Choroid plexus epithelial cell (primary cell): ENCODE measurements at places on chromosomes 12 and 14.
A peak's percentile ranks its signal among the peaks of the same experiment; 100 is the strongest.

DNA sequence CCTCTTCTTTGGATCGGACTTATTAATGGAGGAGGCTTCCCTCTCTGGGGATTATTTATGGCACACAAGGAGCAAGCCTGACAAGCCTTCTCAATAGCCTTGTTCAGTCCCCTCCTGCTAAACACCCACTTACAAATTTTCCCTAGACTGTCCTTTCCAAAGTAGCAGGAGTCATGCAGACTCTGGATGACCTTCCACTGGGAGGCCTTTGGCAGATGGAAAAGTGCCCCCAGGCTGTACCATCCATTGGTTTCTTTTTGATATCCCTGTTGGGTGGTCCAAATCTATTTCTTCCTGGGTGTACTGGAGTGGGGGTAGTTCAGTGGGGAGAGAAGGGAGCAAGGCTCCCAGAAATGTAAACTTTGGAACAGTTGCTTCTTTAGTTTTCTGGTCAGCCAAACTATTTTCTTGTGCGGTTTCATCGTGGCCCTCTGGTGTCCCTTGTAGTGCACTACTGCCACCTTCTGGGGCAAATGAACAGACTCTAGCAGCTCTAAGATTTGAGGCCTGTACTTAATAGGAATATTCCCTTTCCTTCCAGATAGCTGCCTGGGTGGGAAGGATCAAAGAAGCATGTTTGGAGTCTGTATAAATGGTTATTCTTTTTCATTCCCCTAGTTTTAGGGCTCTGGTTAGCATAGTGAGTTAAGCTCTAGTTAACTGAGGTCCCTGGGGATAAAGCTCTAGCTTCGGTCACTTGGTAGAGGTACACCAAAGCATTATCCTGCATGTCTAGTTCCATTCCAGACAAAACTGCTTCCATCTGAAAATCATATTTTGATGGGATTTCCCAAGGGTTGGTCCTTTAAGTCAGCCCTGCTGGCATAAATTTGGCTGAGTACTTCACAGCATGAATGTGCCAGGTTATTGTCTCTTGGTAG lies 409.5 kb downstream of the SLC6A15 start:
- peak; percentile 87 for DNase-seq

GRCh38 chr14:59087240-59087639 lies 101.2 kb upstream of the DAAM1 start:
- DNase-seq: no peak

GRCh38 chr12:38120438-38120837 lies 196.1 kb upstream of the ALG10B start:
- DNase-seq: no peak

DNA sequence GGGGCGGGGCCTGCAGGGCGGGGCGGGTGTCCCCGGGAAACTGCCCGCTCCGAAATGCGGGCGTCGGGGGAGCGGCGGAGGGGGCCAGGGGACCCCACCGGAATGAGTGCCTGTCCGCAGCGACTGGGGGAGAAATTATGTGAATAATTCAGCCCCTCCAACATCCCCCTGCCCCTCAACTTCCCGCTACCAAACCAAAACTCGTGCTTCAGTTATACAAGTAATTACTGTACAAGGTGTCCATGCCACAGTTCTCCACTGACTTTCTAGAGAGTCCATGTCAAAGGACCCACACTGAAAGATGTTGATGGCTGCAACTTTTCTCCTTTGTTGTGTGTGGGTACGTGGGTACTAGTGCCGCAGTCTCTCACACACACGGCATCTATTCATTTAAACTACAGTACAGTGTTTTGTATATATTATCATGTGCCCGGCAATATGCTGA lies 414 bp upstream of the CDK17 start:
- peak; percentile 46 for DNase-seq

DNA sequence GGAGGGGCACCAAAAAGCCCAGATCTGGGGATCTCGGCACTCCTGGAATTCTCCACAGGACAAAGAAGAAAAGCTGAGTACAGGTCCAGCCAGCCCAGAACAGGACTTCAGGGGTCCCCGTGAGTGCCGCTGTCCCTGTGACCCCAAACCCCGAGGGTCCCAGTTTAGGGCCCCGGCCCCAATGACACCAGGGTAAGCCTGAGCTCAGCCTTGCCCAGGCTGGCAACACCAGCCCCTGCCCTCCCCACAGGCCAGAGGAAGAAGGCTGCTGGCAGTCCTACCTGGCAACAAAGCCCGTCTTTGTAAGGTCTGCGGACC lies 1.8 kb downstream of the CDK2AP1 start:
- no peak for DNase-seq

GRCh38 chr12:64611341-64612284 lies 1.3 kb downstream of the RASSF3 start:
- peak; percentile 33 for DNase-seq

- no peak for DNase-seq
Observed at GRCh38 chr12:45587877-45588533, 141.5 kb upstream of the ARID2 start.

DNA sequence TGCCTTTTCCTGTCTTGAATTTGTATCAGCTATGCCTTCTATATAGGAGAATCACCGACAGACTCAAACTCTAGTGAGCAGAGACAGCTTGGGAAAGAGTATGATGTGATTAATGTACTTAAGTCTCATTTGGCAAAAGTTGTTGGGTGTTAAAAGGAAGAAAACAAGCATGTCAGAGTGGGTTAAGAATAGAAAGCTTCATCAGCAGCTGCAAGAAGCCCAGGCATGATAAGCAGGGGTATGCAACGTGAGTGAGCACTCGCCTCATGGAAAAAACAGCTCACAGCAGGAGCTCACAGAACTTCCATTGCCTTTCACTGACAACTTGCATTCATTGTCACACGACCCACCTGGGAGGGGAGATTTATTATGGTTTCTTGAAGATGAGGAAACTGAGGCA lies 35.9 kb upstream of the WNK1 start:
- DNase-seq: peak; percentile 72

DNA sequence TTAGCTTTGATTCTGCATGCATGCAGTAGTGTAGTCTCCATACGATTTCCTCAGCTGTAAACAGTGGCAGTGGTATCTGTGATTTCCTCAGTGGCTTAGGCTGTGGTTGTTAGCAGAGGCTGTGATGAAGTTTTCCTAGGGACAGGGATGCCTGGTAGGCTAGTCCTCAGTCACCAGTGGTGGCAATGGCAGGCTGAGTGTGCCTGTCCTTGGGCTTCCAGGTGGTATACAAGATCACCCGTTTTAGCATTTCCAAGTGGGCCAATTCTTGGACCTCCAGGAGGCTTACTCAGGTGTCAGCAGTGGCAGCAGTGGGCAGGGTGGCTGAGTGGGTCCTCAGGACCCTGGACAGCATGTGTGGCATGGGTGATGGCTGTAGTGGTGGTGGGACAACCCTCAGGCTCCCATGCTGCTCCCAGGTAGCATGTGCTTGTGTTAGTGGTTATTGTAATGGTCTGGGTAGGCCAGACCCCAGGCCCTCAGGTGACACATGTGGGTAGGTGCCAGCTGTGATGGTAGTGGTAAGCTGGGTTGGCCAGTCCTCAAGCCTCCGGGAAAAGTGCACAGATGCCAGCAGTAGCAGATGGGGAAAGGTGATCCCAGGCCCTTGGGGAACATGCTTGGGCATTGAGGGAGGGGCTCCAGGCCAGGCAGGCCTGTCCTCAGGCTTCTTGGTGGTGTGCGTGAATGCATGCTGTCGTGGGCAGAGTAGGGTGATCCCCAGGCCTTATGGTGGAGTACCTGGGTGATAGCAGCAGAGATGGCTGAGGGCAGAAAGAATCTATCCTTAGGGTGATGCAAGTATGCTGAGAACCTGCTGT lies 146.5 kb downstream of the PAPOLA start:
- no peak for DNase-seq

DNA sequence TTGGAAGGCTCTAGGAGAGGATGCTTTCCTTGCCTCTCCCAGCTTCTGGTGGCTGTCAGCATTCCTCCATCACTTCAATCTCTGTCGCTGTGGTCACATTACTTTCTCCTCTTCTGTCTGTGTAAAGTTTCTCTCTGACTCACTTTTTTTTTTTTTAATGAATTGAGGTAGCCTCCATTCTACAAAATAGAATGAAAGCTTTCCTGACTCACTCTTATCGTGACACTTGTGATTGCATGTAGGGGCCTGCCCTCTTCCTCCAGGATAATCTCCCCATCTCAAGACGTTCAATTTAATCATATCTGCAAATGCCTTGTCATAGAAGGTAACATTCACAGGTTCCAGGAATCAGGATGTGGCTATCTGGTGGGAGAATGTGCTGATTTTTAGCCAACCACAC lies 153.5 kb upstream of the HMGA2 start:
- DNase-seq: no peak

GRCh38 chr14:50882932-50883826 lies 11.3 kb downstream of the ABHD12B start:
- no peak for DNase-seq

DNA sequence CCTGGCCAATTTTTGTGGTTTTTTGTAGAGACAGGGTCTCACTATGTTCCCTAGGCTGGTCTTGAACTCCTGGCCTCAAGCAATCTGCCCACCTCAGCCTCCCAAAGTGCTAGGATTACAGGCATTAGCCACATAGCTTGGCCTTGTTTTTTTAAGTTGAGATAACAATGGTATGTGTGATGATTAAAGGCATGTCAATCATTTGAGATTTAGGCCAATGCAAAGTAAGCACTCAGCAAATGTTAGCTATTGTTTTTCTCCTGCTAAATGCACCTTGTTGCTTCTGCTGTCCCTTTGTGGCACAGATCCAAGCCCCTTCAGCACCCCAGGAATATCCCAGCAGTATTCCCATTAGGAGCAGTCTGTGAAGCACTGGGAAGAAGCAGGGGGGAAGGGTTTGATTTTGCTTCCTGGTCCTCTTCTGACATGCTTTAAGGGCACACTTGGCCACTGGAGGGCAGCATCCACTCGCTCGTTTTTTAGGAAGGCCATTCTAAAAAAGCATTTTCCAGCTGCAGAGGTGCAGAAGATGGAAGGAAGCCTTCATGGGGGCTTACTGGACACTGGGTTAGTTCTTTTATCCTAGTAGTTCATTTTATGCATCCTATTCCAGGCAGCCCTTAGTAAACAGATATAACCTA lies 70.2 kb upstream of the ZFP36L1 start:
- DNase-seq: peak; percentile 87

DNA sequence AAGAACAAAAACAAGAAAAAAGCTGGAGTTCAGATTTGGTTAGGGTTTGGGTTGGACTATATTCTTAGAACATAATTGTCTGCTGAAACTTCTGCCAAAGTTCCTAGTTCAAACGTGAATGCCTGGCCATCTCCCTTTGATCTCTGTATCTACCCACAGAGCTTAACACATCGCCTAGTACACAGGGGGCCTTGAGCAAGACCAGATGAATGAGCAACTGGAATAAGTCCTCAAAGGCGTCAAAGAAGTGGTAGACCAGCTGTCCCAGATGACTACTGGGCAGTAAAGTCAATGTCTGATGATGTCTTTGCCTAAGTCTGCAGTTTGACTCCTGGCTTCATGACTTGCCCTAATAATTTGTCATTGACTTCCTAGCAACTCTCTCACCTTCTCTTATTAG lies 13.9 kb upstream of the STAB2 start:
- no peak for DNase-seq

DNA sequence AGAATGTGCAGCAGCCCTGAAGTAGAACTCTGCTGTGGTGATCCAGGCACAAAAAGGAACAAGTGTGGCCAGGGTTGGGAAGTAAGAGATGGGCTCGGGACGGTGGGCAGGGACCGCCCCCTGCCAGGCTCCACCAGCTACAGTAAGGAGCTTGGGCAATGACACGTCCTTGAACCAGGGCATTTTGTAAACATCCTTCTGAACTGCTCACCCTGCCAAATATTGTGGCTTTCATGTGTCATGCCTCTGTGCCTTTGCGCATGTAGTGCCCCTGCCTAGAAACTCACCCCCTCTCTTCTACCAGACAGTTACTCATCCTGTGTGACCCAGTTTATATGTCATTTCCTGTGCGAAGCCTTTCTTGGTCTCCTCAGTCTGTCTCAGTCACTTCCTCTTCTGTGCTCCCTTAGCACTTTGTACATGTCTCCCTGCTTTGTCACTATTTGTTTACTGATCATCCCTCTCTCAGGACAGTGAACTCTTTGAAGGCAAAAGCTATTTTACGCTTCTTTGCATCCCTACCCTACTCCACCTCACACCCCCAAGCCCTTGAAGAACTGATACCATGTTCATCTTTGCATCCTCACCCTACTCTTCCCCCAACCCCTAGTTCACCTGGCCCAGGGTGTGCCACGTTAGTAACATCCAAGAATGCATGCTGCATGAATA lies 108.9 kb upstream of the PLEKHG7 start:
- peak; percentile 87 for DNase-seq

- DNase-seq: peak; percentile 34
Observed at GRCh38 chr14:69572030-69572840, 2.4 kb downstream of the CCDC177 start.

DNA sequence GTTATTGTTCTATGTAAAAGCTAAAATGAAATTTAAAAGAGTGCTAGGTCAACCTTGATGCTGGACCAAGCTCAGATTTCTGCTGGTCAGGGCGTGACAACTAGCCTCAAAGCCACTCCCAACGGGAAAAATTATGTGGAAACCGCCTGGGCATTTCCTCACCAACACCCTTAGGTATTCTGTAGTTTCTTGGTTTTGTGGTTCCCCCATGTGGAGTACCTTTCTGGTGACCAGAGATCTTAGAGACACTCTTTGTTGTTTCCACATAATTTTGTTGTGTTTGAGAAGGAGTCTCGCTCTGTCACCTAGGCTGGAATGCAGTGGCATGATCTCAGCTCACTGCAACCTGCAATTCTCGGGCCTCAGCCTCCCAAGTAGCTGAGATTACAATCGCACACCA lies 119.9 kb downstream of the DENND5B start:
- no peak for DNase-seq

DNA sequence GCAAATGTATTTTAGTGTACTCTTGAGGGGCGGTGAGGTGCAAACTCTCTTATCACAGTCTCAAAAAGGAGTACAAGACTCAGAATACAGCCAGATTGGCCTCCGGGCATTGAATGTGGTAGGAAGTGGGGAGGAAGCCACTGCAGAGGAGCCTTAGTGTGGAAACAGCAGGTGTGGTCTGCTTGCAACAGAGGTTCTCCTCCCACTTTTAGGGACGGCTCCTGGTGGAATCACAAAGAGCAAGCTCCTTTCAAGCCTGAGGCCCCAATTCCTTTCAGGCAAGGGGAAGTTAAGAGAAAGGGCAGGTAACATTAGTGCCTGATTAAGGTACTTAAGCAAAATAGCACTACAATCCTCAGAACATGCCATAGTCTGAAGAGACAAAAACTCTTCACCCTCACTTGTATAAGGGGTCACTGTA lies 23.7 kb upstream of the SLC2A3 start:
- peak; percentile 40 for DNase-seq

DNA sequence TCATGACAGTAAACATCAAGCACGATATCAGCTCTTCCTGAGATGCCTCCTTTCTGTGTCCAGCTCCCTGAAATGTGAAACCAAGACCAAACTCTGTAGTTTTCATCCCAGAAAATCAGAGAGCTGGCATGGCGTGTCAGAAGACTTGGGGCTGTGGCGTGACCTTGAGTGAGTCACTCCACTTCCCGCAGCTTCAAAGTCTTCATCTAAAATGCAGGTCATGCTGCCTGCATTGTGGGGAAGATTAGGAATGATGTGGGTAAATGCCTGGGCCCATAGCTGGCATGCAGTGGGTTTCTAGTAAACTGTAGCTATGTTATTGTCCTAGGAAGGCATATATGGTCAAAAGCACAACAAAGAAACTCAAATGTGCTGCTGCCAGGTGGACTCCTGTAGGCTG lies 28.8 kb downstream of the OAS2 start:
- DNase-seq: peak; percentile 54
